ENCODE measurements at places on chromosomes 5 and 9. TPM values are rescaled to one million over a fixed set of nuclear protein-coding genes. Genes with fewer than 3 reads are reported as not detected.

Gene PCDHA13
- total RNA-seq = 6.7 TPM

DNA sequence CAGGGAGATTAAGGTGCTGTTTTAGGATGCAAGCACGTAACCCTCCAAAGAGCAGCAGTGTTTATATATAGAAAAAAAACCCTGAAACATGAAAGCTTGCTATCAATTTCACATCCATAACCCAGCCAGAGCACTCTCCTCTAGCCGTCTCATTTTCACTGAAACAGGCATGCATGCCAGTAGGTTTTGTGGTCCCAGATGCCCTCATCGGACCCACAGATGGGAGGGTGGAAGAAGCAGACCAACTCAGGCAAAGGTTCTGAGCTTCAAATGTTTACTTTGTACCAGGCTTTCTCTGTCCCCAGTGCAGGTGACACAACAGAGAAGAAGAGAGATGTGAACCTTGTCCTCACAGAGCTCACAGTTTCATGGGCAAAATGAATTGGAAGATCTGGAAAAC lies 127.4 kb upstream of the ATP10B start:
- no peak for DNase-seq

- no peak for DNase-seq
Observed at GRCh38 chr9:126677188-126678084, 63.7 kb downstream of the LMX1B start.

DNA sequence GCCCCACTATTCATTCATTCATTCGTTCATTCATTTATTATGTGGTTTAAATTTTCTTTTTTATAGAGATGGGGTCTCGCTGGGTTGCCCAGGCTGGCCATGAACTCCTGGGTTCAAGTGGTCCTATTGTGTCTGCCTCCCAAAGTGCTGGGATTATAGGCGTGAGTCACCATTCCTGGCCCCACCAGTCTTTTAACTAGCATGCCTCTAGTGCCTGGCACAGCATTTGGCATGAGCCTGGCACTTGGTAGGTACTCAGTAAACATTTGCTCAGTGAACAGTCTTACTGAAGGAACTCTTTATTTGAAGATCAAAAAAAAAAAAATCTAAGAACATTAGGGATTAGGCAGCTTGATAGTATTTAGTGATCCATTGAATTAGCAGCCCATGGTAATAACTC lies 98.1 kb downstream of the KDM4C start:
- DNase-seq = no peak

Gene CTNND2
- 131 TPM for total RNA-seq
